NCI-H2081 (cell line): ENCODE measurements at places on chromosomes 7 and 10.

DNA sequence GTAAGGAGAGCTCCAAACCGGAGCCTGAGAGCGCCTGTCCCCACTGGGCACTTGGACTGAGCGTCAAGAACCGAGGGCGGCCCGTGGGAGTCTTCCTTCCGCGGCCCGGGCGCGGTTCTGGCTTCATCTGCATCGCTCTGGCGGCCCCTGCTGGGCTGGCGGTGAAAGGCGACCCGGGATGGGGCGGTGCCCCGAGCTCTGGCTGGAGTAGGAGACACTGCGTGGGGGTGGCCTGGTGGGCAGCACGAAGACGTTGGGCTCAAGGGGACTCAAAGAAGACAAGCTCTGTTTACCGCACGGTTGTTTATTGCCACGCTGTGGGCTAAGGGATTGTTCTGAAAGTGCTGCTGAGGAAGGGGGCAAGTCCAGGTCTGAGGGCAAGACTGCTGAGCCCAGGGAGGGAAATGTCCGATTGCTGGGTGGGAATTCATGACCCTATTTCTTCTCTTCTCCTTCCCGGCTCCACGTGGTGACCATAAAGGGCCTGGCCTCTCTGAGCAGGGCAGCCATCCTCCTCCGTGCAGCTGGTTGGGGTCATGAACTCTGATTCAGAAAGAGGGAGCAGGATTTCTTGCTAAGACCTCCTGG lies 29.8 kb downstream of the PLAU start:
- no peak for DNase-seq

DNA sequence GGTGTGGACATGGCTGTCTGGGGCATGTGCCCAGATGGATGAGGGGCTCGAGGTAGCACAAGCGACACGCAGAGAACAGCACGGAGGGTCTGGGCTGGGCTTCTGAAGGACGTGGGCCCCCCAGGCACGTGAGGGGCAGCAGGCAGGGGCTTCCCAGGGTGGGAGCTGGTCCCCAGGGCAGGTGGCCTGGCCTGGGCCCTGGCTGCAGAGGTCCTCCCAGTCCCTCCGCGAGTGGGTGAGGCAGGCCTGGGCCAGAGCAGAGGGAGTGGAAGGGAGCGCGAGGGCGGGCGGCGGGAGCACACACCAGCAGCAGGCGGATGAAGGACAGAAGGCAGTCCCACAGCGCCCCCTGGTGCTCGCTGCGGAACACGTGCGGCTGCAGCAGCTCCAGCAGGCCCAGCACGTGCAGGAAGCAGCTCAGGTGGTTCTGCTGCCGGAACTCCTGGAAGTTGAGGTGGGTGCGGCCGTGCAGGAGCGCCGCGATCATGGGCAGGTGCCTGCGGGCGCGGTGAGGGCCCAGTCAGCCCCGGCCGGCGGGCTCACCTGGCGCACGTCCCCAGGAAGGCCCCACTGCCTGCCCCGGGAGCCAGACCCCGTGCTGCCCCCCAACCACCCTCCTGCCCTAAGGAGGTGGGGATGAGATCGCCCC lies 14.7 kb upstream of the MICALL2 start:
- DNase-seq, result peak; percentile 87

- no peak for DNase-seq
Measured at GRCh38 chr7:30521532-30521931, 16.9 kb upstream of the GGCT start.

DNA sequence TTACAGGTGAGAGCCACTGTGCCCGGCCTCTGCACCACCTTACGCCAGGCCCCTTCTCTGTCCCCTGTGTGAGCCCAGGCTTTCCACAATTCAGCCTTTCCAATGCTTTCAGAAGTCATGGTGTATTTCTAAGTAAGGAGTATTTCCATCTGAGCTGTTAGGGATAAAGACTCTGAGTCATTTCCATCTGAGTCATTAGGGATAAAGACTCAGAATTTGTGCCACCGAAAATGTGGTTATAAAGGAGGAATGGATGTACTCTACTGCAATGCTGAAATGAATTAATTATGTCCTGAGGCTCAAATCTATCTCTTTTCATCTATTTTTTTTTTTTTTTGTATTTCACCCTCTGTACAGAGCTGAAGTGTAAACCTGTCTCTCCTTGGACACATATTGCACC lies 84.0 kb downstream of the GATA3 start:
- no peak for DNase-seq

GRCh38 chr7:99092064-99092720 lies 51.7 kb downstream of the SMURF1 start:
- DNase-seq, result peak; percentile 37

DNA sequence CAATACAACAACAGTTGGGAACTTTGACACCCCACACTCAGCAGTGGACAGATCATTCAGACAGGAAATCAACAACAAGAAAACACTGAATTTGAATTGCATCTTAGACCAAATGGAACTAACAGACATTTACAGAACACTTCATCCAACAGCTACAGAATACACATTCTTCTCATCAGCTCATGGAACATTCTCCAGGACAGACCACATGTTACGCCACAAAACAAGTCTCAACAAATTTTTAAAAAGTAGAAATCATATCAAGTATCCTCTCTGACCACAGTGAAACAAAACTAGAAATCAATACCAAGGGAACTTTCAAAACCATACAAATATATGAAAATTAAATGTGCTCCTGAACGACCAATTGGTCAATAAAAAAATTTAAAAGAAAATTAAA lies 212.3 kb downstream of the DNAJC1 start:
- no peak for DNase-seq

DNA sequence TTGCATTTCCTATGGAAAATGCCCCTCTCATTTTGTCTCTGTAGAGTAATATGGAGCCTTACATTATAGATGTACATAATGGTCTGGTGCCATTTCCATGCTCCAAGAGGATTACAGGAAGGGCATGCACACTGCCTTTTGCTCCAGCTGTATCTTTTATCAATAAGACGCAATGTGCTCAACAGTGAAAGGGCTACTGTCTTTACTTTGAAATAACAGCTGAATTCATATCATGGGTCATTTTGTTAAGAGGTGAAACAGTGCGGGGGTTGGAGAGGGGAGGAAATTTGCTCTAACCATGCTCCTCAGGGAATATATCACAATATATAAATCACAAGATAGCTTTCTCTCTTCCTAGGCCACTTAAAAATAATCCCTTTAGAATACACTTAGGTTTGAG lies 77.7 kb downstream of the ICA1 start:
- no peak for DNase-seq

- peak; percentile 97 for DNase-seq
Measured at GRCh38 chr7:135774284-135774683, 25.7 kb upstream of the FAM180A start.

GRCh38 chr10:3484306-3485056 lies 300.5 kb downstream of the KLF6 start:
- no peak for DNase-seq

DNA sequence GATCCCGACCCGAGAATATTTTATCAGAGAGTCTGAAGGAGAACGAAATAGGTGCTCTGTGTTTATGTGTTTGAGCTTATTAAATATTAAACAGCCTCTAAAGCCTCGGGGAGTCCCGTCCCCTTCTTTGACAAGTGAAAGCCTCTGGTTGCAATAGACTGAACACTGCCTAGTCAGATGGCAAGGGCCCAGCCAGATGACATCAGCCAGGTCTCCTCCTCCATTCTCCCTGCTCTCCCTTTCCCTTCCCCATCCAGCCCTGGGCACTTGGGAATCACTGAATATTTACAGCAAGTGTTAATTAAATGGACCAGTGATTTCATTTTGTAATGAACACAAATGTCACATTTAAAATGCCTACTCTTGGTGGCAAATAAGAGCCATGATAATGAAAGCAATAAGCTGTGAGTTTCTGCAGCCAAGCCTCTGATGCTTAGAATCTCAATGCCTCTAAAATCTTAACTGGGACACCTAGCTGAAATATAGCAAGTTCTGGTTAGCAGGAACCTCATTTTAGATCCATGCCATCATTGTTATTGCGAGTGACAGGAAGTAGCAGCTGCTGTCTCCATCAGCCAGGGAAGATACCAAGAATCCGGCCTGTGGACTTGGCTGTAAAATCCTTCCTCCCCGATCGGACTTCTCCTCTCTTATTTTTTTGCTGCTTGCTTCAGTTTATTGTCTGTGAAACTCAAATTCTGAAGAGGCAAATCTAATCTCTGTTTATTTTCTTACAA lies 202.1 kb downstream of the PRPF18 start:
- no peak for DNase-seq
